ENCODE measurements at places on chromosomes 1 and 21. TPM values are rescaled to one million over a fixed set of nuclear protein-coding genes. Genes with fewer than 3 reads are reported as not detected.

KRTAP10-5 gene
- not detected for total RNA-seq

C1orf105 gene
- not detected for total RNA-seq

TAL1 gene
- 0.12 TPM for total RNA-seq

SPRR2G gene
- not detected for total RNA-seq

SYTL1 gene
- 0.37 TPM for total RNA-seq

RPS27 gene
- total RNA-seq: 6,275 TPM

RER1 gene
- 108 TPM for total RNA-seq

TTC39A gene
- 2.3 TPM for total RNA-seq

NRDC gene
- total RNA-seq: 118 TPM

SPRR1A gene
- total RNA-seq: not detected

RNU1-3 gene
- under 0.01 TPM for total RNA-seq

SLC35F3 gene
- total RNA-seq: 2.5 TPM

OR2L8 gene
- total RNA-seq: not detected

OPTC gene
- not detected for total RNA-seq

DNA sequence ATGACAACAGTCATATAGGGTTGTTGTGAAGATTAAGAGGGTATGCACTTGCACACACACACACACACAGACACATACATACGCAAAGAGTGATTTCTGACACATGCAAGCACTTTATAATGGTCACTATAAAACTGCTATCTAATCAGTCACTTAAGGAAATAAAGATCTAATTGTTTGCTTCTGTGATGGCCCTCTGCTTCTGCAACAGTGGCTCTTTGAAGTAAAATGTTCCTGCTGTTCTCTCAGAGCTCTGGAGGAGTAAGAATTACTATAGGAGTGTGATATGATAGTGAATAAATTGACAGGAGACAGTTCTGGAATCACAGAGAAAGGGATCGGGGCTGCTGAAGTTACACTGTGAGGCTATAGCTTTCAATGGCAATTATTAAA, 494.5 kb upstream of the B3GALT2 start:
- no peak for DNase-seq

GRCh38 chr1:93960641-93961147, 51.5 kb upstream of the GCLM start:
- DNase-seq: no peak

GRCh38 chr1:57945045-57945444, 521.2 kb upstream of the DAB1 start:
- DNase-seq: no peak

- DNase-seq: peak; percentile 82
Measured at GRCh38 chr1:209860293-209860881, 32.6 kb downstream of the UTP25 start.

- no peak for DNase-seq
Measured at GRCh38 chr1:7219031-7219430, 433.8 kb downstream of the CAMTA1 start.

DNA sequence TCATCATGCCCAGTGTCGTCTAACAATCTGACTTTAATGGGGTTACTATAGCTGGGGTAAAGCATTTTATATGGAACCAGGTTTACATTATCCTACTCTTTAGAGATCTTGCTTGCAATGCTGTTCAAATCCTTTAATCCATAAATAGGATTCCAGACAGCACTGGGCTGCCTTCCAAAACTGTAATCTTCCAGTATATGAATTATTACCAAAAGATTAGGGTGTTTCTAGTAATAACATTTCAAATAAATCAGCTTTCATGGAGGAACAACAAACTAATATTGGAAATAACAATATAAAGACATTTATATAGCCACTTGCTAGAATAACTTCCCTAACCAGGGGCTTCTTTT, 88.6 kb upstream of the PLXNA2 start:
- DNase-seq: no peak

- DNase-seq: no peak
Measured at GRCh38 chr1:97599447-97599846, 321.4 kb downstream of the DPYD start.

GRCh38 chr1:103109311-103109920, 1.1 kb upstream of the COL11A1 start:
- DNase-seq: no peak

GRCh38 chr1:177566495-177566894, 395.7 kb downstream of the BRINP2 start:
- DNase-seq: no peak

- peak; percentile 26 for DNase-seq
Measured at GRCh38 chr21:16891821-16892220, 621.0 kb upstream of the CXADR start.

GRCh38 chr1:205936846-205937586, 6.2 kb downstream of the SLC26A9 start:
- DNase-seq: peak; percentile 17

DNA sequence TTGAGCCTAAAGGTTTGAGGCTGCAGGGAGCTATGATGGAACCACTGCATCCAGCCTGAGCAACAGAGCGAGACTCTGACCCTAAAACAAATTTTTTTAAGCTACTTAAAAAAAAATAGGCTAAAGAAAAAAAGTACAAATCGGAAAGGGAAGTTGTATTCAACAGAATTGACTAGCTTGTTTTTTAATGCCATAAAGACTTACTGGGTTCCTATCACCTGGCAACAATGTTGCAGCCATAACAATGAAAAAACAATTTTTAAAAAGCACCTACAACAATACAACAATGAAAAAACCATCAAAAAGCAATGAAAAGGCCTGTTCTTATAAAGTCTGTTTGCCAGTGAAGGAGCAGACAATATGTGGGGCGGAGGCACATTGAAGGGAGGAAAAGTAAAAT, 20.1 kb upstream of the PIGK start:
- DNase-seq: no peak

DNA sequence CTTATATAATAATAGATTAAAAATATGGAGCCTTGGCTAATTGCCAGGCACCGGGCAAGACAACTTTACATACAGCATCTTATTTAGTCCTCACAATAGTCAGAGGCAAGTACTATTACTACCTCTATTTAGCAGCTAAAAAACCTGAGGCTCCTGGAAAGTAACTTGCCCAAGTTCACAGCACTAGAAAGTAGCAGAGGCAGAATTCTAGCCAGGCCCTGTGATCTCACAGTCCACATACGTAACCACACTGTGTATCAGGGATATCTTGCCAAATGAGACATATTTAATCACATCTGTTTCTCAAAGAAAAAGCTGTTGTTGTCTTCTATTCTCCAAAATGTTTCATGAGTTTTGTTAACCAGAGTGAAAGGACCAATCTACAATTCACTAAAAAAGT, 378.5 kb downstream of the PLPP3 start:
- no peak for DNase-seq

GRCh38 chr1:18411820-18412641, 68.7 kb upstream of the KLHDC7A start:
- DNase-seq: no peak

GRCh38 chr1:41704196-41704595, 214.5 kb downstream of the HIVEP3 start:
- DNase-seq: no peak

DNA sequence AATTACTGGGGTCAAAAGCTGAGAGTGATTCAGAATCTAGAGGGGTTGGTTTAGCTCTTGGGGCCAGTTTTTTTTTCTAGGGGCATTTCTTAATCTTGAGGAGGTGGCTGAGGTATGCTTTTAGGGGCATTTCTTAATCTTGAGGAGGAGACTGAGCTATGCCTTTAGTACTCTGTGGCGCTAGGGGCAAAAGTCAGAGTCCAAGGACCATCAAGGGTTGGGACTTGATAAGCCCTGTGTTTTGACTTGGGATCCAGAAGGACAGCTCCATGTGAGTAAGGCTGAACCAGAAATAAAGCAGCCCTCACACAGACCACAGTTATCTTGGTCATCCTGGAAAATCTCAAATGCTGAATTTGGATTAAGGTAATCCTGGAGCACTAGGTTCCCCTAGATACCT, 3.9 kb upstream of the CNIH3 start:
- no peak for DNase-seq

GRCh38 chr1:214523124-214523824, 28.1 kb downstream of the PTPN14 start:
- no peak for DNase-seq
